ENCODE measurements at places on chromosomes 1 and 21.

- DNase-seq = no peak
These were observed 104.0 kb downstream of the PDE4B start for GRCh38 chr1:65896721-65897120.

DNA sequence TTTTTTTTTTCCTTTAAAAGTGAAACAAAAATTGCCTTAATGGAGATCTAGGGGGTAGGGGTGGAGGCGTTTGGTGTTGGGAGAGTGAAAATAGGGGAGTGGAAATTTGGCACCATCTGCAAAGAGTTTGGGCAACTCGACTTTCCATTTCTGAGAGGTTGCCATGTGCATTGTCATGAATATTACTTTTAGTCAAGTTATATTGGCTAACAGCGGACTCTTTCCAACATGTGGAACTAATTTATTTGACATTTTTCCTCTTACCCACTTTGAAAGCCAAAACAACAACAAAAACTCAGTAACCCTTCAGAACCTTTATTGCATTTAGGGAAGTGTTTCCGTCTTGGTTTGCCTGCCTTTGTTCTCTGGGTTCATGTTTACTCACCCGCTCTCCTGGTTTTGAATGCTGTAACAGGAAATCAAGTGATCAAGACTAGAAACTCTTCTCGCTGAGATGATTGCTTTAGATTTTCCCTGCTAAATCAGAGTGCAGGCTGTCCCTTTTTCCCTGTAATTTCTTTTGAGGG lies 70.4 kb downstream of the CACHD1 start:
- no peak for DNase-seq

DNA sequence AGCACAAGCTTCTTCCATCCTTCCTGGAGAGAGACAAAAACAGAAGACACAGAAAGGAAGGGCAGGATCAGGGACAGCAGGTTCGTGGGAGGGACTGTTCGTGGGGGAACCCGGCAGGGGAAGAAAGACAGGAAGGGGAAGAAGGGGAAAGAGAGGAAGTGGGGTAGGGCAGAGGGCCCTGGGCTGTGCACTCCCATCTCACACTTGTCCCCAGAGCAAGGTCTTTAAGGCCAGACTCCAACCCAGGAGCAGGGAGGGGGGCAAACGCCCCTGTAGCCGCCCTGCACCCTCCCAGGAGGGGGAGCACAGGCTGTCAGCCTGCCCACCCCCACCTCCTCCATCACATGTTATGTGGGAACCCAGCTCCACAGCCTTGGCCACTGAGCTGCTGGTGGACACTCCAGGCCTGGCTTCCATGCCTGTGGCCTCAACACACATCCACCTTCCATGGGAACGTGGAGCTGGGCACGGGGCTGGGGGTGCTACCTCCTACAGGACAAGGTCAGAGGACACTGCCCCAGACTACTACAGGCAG lies 9.3 kb downstream of the SLC19A1 start:
- DNase-seq = no peak

DNA sequence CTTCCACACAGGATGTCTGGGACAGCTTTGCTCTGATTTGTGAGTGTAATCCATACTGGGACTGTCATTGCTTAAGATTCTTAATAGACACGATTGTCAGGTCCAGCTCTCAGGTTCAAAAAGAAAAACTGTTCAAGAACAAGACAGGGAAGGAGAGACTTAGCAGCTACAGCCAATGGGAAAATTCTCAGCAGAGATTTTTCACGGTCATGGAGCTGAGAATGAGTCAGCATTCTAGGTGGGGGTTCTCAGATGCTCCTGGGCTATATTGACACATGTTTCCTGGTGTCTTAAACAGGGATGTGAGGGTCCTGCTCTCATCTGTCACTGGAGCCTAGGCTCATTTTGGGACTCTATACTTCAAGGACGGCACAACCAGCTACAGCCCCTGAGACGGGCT lies 318.3 kb downstream of the RRAGC start:
- DNase-seq = no peak

GRCh38 chr1:160618763-160619274 lies 28.0 kb downstream of the SLAMF1 start:
- DNase-seq = peak; percentile 32

GRCh38 chr1:34683616-34684015 lies 71.2 kb upstream of the GJB5 start:
- DNase-seq = no peak

DNA sequence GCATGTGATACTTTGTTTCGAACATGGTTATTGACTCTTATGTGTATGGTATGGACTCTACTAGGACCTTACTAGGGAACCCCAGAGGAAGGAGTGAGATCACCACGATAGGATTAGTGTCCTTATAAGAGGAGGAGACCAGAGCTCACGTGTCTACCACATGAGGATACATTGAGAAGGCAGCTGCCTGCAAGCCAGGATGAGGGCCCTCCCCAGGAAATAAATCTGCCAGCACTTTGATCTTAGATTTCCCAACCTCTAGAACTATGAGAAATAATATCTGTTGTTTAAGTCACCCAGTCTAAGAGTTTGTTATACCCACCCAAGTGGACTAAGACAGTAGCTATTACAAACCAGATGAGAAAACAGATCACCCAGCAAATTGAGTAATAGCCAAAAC lies 559.3 kb upstream of the USP24 start:
- DNase-seq = no peak

GRCh38 chr1:199982606-199983005 lies 44.9 kb upstream of the NR5A2 start:
- peak; percentile 36 for DNase-seq
